ENCODE measurements at places on chromosomes 7 and 10. TPM values are rescaled to one million over a fixed set of nuclear protein-coding genes. Genes with fewer than 3 reads are reported as not detected.

Gene GIMAP8
- polyA plus RNA-seq, result 0.67 TPM

Gene ABCC2
- 91.7 TPM for polyA plus RNA-seq

Gene C10orf71
- under 0.01 TPM for polyA plus RNA-seq

Gene AS3MT
- 1.6 TPM for polyA plus RNA-seq

Gene STOX1
- 0.81 TPM for polyA plus RNA-seq

Gene TRIP6
- 35.7 TPM for polyA plus RNA-seq

Gene UCMA
- not detected for polyA plus RNA-seq

Gene FAM185A
- polyA plus RNA-seq, result 6.0 TPM

- H3K27me3 ChIP-seq, result no peaks in the 10 kb centered on the region
- H3K4me3 ChIP-seq, result no peak overlapping the region
- H3K36me3 ChIP-seq, result no peaks in the 10 kb centered on the region
- DNase-seq, result no peak
- no peaks in the 10 kb centered on the region for H3K4me1 ChIP-seq
These were observed 141.7 kb upstream of the ITGB1 start for GRCh38 chr10:33099748-33100147.

DNA sequence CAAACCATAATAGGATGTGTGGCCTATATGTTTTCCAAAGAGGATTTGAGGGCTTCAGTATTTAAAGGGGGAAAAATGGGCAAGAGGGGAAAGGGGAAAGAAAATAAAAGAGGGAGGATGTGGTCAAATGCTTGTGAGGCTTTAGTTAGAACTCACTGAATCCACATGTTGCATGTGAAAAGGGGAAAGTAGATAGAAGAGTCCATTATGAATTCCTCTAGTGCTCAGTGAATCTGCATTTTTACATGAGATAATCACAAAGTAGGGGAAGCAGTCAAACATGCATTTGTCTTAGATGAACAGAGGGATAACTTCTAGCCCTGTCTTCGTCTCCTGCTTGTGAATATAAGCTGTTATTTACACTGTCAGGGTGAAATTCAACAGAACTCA lies 24.6 kb upstream of the AKAP9 start:
- no peak overlapping the region for H3K4me3 ChIP-seq
- no peaks in the 10 kb centered on the region for H3K4me1 ChIP-seq
- no peaks in the 10 kb centered on the region for H3K27me3 ChIP-seq
- no peak overlapping the region for H3K27ac ChIP-seq
- DNase-seq, result no peak

GRCh38 chr7:47329320-47329926 lies 252.5 kb downstream of the TNS3 start:
- no peak for DNase-seq
- H3K27ac ChIP-seq, result no peak overlapping the region
- H3K4me1 ChIP-seq, result peaks cover 49% of the 10 kb centered on the region
- H3K36me3 ChIP-seq, result no peaks in the 10 kb centered on the region
- H3K4me3 ChIP-seq, result no peak overlapping the region
- H3K27me3 ChIP-seq, result no peaks in the 10 kb centered on the region

DNA sequence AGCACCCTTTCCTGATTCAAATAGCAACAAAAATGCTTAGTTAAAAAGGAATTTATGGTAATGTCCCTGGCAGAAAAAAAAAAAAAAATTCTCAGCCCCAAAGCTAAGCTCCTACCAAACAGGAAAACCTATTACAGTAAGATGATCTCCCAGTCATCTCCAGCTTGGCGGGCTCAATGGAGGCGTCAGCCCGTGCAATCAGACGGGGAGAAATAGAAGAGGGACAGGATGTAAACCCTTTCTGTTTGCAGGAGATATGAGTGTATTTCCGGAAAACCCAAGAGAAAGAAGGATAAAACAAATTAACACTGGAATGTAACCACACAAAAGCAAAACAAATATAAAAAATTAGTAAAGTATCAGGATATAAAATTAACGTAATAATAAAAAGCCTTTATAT lies 242.8 kb downstream of the TCERG1L start:
- H3K4me1 ChIP-seq, result no peaks in the 10 kb centered on the region
- no peaks in the 10 kb centered on the region for H3K27me3 ChIP-seq
- H3K4me3 ChIP-seq, result no peak overlapping the region
- no peak overlapping the region for H3K27ac ChIP-seq
- H3K36me3 ChIP-seq, result no peaks in the 10 kb centered on the region

DNA sequence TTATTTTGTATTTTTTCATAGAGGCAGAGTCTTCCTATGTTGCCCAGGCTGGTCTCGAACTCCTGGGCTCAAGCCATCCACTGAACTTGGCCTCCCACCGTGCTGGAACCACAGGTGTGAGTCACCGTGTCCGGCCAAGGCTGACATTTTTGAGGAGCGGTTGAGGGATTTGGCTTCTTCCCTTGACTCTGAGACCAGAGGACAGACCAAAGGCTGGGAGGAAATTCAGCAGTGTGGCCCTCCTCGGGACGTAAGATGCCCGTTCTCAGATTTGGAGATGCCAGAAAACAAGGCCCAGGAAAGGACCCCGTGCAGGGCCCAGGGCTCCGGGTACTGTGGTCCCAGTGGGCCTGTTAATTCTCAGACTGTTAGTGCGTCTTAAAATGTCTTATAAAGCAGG lies 146.2 kb downstream of the WDR37 start:
- no peak for DNase-seq
- no peak overlapping the region for H3K27ac ChIP-seq
- no peak overlapping the region for H3K4me3 ChIP-seq
- H3K27me3 ChIP-seq, result no peaks in the 10 kb centered on the region
- H3K4me1 ChIP-seq, result no peaks in the 10 kb centered on the region

- H3K4me3 ChIP-seq, result no peak overlapping the region
- no peak for DNase-seq
- no peak overlapping the region for H3K27ac ChIP-seq
These were observed 467.1 kb downstream of the PARD3 start for GRCh38 chr10:34348021-34348420.

DNA sequence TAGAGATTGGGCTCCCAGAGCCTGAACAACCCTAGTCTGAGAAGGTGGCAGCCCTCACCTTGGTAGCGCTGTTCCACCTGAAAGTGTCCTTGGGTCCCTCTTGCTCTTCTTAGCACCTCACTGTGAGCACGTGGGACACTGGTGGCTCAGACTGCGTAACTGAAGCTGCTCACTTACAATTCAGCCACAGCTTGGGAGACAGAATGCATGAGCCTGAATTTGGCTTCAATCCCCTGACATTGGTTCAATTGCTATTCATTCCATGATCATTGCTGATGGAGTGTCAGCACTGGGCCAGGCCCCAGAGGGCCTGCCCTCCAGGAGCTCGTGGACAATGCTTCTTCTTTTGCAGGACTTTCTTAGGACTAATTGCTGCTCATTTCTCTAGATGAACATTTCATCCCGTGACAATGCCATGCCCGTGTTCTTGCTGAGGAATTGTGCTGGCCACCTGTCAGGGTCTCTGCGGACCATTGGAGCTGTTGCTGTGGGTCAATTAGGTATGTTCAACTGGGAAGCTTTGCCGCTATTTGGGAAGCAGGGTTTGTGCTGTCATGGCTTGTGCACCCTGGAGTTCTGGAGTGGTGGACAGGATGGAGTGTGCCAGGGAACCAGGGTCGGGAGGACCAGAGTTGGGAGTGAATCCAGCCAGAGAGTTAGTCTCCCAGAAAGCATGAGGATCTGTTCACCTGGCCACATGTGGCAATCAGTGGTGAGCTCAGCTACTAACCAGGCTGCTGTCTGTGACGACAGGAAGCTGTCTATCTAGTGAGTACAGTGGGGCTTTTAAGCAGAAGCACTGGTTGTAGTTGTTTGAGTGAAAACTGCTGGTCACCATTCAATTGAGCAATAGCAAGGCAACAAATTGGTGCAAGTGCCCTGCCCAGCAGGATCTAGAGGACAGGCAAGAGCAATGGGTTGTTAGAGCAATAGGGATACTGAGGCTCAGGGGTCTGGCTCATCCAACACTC lies 105.1 kb downstream of the WDFY4 start:
- no peaks in the 10 kb centered on the region for H3K36me3 ChIP-seq
- H3K4me1 ChIP-seq, result no peaks in the 10 kb centered on the region
- no peak for DNase-seq
- H3K27me3 ChIP-seq, result no peaks in the 10 kb centered on the region

- H3K27ac ChIP-seq, result no peak overlapping the region
- no peaks in the 10 kb centered on the region for H3K36me3 ChIP-seq
- DNase-seq, result no peak
- no peaks in the 10 kb centered on the region for H3K27me3 ChIP-seq
- no peaks in the 10 kb centered on the region for H3K4me1 ChIP-seq
These were observed 75.6 kb downstream of the SLC37A3 start for GRCh38 chr7:140322759-140323158.

GRCh38 chr10:102418622-102419268 lies at the start of gene PSD:
Gene PSD (minus strand): TSS chr10:102418785. CDS start chr10:102417038, 1,747 bp downstream.
- H3K36me3 ChIP-seq, result no peaks in the 10 kb centered on the region
- no peak for DNase-seq
- H3K4me1 ChIP-seq, result peaks cover 4% of the 10 kb centered on the region
- peak within 1 kb of the TSS; percentile 81 for H3K4me3 ChIP-seq

DNA sequence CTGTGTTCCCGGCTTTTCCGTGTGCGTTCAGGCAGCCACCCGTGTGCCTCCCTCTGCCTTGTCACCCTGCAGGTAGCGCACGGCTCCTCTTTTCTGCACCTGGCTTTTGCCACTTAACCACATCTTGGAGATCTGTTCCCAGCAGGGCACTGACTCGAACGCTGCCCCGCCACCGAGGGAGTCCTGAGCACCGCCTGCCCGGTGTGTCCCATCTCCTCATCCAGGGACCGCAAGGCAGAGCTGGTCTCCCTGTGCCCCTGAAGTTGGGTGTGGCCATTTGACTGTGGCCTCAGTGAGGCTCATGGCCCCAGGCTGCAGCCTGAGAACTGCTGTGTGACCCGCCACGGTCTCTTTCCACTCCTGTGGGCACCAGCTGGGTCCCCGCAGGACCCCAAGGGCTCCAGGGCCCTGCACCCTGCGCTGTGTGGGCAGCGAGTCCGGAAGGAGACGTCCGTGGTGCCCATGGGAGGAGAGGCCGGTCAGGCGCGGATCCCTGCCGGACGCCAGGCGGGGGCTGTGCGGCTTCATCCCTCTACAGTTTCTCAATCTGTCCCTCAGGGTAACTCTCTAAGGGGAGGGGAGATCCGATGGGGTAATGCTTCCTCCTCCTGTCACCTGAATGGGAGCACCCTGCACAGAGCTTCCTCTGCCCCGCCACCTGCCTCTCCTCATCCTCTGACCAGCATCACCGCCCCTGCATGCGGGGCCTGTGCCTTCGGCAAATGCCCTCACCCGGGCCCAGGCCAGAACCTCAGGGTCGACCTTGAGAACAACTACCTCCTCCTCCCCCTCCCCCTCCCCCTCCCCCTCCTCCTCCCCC lies 1.8 kb upstream of the INTS1 start:
- H3K36me3 ChIP-seq, result peaks cover 3% of the 10 kb centered on the region
- no peak for DNase-seq
- no peak overlapping the region for H3K4me3 ChIP-seq
- no peaks in the 10 kb centered on the region for H3K27me3 ChIP-seq

- H3K36me3 ChIP-seq, result no peaks in the 10 kb centered on the region
- no peaks in the 10 kb centered on the region for H3K27me3 ChIP-seq
- H3K4me3 ChIP-seq, result no peak overlapping the region
- DNase-seq, result no peak
These were observed 12.5 kb upstream of the KEL start for GRCh38 chr7:142974626-142975025.

DNA sequence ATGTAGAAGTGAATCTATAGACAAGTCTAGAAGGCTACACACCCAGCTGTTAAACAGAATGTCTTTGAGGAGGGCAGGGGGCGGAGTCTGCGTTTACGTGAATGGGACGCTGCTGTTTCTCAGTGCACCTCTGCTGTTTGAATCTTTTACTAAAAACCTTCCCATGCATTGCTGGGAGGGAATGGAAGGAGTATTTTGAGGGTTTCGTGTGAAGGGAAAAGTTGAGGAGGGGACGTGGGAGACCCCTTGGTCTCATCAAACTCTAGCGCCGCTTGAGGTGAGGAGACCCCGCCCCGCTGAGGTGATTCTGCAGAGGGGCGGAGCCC lies 492 bp upstream of the VCL start:
- DNase-seq, result no peak
- H3K27ac ChIP-seq, result peak overlapping the region; percentile 83
- no peaks in the 10 kb centered on the region for H3K27me3 ChIP-seq
- peaks cover 24% of the 10 kb centered on the region for H3K4me1 ChIP-seq

GRCh38 chr7:85454904-85455303 lies 268.0 kb upstream of the SEMA3D start:
- H3K27ac ChIP-seq, result no peak overlapping the region
- H3K4me1 ChIP-seq, result no peaks in the 10 kb centered on the region
- no peak for DNase-seq
- no peaks in the 10 kb centered on the region for H3K36me3 ChIP-seq

Data from small intestine (tissue), 16 donors.